CD8-positive, alpha-beta memory T cell (primary cell): ENCODE measurements at places on chromosomes 13 and 19.

DNA sequence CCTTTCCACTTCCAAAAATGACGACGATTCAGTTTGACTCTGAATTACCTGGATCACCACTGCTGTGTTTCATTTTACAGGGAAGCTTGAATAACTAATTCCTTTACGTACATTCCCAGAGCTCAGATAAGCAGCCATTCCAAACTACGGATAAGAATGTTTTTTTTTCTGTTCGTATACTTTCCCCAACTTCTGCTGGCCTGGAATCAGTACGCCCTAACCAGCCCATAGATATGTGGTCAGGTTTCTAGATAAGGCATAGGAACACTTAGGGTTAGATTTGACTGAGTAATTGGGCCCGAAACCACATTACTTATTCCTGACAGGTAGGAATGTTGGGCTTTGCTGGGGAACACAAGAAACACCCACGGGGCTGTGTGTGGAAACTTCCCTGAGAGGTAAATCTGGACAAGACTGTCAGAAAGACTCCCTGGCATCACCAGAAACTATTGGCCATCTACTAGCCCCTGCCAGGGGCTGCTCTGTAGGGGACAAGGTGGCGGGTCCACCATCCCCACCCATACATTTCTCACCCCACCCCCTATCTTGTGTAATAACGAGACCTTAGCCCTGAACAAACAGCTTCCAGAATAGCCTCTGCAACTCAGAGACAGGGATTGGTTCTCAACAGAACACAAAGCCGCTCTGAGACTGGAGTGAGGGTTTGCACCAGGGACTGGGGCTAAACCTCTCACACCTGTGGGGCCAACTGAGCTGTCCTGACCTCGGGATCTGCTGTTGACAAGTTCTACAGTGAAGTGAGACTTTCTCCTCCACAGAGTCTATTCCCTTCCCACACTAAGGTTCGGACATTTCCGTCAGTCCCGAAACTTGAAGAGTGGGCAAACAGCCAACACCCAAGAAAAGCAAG lies 15.6 kb downstream of the RHPN2 start:
- no peak for DNase-seq

DNA sequence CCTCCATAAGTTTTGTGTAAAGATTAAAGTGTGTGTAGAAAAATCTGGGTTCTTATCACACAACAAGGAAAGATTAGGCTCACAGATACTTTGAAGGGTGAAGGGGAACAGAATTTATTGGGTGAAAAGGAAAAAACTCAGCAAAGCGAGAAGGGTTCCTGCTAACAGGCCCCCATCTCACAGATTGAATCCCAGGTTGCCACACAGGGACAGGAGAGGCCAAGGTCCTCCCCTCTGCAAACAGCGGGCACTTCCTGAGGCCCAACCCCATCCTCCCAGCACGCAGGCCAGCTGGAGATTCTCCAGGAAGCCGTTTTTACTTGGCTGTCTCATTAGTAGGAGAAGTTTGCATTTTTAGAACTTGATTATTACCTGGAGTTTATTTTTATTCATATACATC lies 15.2 kb upstream of the ERCC5 start:
- no peak for DNase-seq

- DNase-seq: no peak
Measured at GRCh38 chr13:22925881-22926747, 254.7 kb upstream of the SGCG start.

- no peak for DNase-seq
Measured at GRCh38 chr19:35040826-35041547, 534 bp upstream of the HPN start.
